ENCODE measurements at places on chromosomes 3 and 15.

- DNase-seq: no peak
These were observed 128.5 kb downstream of the MYRIP start for GRCh38 chr3:39937874-39938273.

GRCh38 chr15:92651877-92652575, 3.5 kb downstream of the FAM174B start:
- DNase-seq: no peak

- DNase-seq: no peak
These were observed 387.0 kb upstream of the PROK2 start for GRCh38 chr3:72171946-72172345.

DNA sequence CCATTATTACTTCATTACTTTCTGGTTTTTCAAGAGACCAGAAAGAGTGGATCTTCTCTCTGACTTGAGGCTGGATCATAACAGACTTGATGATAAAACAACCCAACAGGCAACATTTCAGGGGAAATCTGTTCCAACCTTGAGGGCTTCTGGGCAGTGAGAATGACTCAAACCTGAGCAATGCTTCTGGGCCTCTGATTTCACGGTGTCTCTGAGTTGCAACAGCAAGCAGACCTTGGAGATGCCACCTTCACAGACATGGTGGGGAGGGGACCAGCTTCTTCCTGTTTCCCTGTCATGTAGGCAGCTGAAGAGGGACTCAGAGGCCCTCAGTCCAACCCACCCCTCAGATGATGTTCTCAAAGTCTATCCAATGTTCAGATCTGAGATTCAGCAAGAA, 104.0 kb downstream of the ABHD5 start:
- DNase-seq: no peak

DNA sequence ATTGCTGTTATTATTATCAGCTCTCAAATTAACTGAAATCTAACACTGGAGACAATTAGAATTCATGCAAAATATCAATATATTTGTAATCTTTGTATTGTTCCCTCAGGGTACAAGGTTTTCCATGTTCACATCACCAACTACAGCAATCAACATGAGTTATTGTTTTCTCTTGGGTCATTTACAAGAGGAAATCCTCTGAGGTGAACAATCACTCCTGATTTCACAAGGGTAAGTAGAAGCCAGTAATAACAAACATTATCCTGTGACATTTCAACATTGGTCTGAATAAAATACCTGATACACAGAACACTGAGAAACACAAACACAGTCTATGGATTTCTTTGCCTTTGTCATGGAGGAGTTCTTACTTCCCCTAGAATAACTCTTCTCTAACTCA, 174.0 kb downstream of the SUCNR1 start:
- DNase-seq: no peak

DNA sequence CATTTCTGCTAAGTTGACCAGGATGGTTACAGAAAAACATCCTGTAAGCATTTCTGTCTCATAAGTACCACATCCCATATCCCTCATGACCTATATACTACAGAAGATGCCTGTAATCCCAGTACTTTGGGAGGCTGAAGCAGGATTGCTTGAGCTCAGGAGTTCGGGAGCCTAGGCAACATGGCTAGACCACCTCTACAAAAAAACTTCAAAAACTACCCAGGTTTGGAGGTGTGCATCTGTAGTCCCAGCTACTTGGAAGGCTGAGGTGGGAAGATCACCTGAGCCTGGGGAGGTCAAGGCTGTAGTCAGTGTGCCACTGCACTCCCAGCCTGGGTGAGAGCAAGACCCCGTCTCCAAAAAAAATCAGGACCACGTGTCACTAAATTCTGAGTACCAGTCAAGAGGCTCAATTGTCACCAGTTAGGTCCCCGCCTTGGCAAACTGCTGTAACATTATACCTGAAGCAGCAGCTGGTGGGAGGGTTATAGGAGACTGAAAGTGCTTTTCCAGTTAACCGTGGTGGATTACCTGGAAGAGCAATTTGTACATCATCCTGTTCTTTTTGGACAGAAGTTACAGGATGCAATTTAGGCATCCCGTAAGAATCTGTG, 6.2 kb downstream of the RPL32 start:
- no peak for DNase-seq

DNA sequence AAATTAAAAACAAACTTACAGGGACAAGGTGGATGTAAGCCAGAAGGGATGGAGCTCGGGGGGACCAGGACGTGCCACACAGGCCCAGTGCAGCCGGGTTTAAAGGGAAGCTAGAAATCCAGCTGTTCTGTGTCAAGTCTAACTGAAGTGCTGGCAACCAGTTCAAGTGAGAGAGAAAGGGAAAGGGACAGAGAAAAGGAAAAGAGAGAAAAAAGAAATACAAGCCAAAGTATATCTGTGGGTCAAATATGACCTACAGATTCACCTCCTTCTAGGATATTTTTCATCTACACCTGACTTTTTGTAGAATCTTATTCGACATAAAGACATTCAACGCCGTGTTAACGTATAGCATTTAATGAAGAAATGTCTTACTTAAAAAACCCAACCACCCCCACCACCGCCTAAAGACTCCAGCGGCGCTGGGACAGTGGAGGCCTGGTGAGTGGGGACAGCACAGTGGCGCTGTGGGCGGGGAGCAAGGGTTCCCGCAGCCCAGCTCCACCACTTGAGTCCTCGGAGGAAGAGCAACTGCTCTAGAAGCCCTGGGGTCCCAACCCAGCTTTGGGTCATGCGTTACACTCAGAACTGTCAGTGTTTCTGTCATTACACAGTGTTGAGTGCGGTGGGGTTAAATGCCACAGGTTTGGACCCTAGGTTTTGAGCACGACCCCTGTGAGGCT, 62.3 kb downstream of the CHSY1 start:
- DNase-seq: no peak

- DNase-seq: no peak
These were observed 110.6 kb upstream of the TSPAN3 start for GRCh38 chr15:77181305-77182074.

DNA sequence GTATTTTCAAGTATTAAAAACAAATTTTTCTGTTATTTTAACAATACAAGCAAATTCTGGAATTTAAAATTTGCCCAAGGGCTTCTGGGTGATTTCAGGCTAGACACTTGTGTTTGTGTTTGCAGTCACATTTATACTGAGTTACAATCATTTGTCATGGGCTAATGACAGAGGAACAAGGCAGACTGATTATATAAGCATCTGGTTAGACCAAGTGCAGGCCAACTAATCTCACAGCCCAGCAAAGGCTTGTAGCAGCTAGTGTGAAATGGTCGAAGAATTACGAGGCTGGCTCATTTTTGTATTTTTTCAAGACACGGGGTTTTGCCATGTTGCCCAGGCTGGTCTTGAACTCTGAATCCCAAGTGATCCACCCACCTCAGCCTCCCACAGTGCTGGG, 52.1 kb downstream of the CMTM8 start:
- DNase-seq: no peak

DNA sequence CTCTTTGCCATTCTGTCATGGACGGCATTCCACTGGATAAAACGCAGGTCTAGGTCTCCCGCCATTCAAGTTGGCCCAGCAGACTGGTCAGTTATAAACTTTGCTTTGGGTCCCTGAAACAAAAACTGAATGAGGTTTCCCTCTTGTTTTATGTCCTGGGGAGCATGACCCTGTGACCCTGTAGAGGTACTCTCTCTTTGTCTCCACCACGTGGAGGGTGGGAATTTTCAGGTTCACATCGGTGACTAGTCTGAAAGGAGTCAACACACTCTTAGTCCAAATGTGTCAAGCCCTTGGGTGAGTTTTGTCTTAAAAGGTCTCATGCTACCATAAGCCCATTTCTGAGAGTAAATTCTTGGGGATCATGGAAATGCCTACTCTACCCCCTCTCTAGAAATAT, 139.9 kb downstream of the PLCH1 start:
- DNase-seq: no peak

DNA sequence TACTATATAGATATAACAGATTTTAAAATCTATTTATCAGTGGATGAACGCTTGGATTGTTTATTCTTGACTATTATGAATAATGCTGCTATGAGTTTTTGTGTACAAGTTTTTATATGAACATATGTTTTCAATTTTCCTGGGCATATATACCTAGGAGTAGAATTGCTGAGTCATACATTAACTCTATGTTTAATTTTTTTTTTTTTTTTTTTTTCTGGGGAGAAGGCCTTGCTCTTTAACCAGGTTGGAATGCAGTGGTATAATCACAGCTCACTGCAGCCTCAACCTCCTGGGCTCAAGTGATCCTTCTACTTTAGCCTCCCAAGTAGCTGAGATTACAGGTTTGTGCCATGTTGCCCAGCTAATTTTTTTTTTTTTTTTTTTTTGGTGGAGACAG, 9.1 kb downstream of the CIDEC start:
- DNase-seq: no peak
